ENCODE measurements at places on chromosomes 12 and 14. TPM values are rescaled to one million over a fixed set of nuclear protein-coding genes. Genes with fewer than 3 reads are reported as not detected.

PUS7L gene
- total RNA-seq = 19.8 TPM

SPIC gene
- total RNA-seq = not detected

PTGER2 gene
- not detected for total RNA-seq

CIDEB gene
- total RNA-seq = 1.8 TPM

RPS6KL1 gene
- 248 TPM for total RNA-seq

LALBA gene
- total RNA-seq = not detected

EIF2S1 gene
- total RNA-seq = 68.2 TPM

PLEKHG7 gene
- not detected for total RNA-seq

RNF212B gene
- total RNA-seq = not detected

VWF gene
- total RNA-seq = 0.37 TPM

SCN8A gene
- 47.6 TPM for total RNA-seq
